ENCODE measurements at places on chromosomes 3 and 15.
A peak's percentile ranks its signal among the peaks of the same experiment; 100 is the strongest.

- peak; percentile 18 for DNase-seq
Observed at GRCh38 chr15:38186507-38186906, 66.1 kb upstream of the SPRED1 start.

DNA sequence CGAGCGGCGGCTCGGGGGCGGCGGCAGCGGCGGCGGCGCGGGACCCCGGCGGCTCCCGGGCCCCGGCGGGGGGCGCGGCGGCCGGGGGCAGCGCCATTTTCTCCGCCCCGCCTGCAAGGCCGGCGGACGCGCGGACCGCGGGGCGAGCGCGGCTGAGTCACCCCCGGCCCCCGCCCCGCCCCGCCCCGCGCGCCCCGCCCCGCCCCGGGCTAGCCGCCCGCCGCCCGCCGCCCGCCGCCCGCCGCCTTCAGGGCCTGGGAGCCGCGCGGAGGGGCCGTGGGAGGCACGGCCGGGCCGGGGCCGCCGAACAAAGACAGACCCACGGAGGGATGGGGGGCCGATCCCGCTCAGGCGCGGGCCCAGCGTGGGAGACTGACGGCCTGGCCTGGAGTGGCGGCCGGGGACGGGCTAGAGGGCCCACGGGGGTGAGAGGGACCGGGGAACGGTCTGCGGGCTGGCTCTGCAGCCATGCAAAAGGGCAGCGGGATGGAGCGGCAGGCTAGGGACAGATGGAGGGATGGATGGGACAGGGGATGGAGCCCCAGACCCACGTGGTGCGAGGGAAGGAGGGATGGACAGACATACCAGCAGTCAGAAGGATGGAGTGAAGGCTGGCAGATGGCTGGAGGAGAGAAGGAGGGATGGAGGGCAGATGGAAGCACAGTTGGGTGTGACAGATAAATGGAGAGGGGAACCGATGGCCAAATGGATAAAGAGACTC is at the start of gene EIF4E3:
EIF4E3 (minus strand) TSS at position 132 of the 721 bp plus-strand sequence; CDS start at position 97, 35 bp downstream.
- peak; percentile 27 for DNase-seq

GRCh38 chr3:100882571-100882984 is 110.6 kb downstream of the ABI3BP start:
- no peak for DNase-seq

- no peak for DNase-seq
Observed at GRCh38 chr15:78209646-78210348, 24.6 kb downstream of the ACSBG1 start.

Measured in NCI-H345 (cell line).